Thymus (tissue), 14 donors: ENCODE measurements at places on chromosomes 2 and 18.

DNA sequence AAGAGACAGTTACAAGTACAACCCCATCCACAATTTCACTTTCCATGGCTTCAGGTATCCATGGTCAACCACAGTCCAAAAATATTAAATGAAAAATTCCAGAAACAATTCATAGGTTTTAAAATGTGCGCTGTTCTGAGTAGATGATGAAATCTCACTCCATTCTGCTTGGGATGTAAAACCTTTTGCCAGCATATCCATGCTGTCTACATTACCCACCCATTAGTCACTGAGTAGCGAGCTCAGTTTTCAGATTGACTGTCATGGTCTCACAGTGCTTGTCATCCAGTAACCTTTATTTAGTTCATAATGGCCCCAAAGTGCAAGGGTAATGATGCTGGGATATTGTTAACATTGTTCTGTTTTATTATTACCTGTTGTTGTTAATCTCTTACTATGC, 40.5 kb downstream of the SMAD4 start:
- peaks cover 11% of the 10 kb centered on the region for H3K36me3 ChIP-seq
- DNase-seq: no peak
- H3K4me3 ChIP-seq: no peak overlapping the region
- H3K27ac ChIP-seq: no peak overlapping the region

GRCh38 chr2:199018826-199019225, 438.9 kb downstream of the SATB2 start:
- no peaks in the 10 kb centered on the region for H3K36me3 ChIP-seq
- H3K27me3 ChIP-seq: no peaks in the 10 kb centered on the region
- no peak overlapping the region for H3K27ac ChIP-seq

- no peaks in the 10 kb centered on the region for H3K27me3 ChIP-seq
- H3K36me3 ChIP-seq: no peaks in the 10 kb centered on the region
- H3K27ac ChIP-seq: no peak overlapping the region
These were observed 306.7 kb upstream of the ACVR2A start for GRCh38 chr2:147538088-147538487.

DNA sequence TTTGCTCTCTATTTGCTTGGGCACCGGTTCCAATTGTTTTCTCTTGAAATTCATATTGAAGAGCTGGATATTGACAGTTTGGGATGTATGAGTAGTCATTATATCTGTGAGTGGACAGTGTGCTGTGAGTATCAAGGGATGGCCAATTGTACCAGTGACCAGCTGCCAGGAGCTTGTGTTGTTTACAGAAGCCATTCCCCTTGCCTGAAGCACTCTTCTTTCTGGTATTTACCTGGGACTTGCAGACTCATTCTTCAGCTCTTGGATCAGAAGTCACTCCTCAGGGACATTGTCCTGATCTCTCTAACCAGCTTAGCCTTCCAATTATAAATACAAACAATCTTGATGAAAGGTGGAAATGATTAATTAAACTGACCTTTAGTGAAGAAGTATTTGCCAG, 438.3 kb upstream of the LRATD1 start:
- H3K36me3 ChIP-seq: no peaks in the 10 kb centered on the region
- no peak overlapping the region for H3K4me3 ChIP-seq
- no peak for DNase-seq
- no peaks in the 10 kb centered on the region for H3K4me1 ChIP-seq

- no peak overlapping the region for H3K4me3 ChIP-seq
- no peak overlapping the region for H3K27ac ChIP-seq
- no peak for DNase-seq
- no peaks in the 10 kb centered on the region for H3K4me1 ChIP-seq
- no peaks in the 10 kb centered on the region for H3K36me3 ChIP-seq
These were observed 186.4 kb downstream of the RNF152 start for GRCh38 chr18:61706276-61706915.

DNA sequence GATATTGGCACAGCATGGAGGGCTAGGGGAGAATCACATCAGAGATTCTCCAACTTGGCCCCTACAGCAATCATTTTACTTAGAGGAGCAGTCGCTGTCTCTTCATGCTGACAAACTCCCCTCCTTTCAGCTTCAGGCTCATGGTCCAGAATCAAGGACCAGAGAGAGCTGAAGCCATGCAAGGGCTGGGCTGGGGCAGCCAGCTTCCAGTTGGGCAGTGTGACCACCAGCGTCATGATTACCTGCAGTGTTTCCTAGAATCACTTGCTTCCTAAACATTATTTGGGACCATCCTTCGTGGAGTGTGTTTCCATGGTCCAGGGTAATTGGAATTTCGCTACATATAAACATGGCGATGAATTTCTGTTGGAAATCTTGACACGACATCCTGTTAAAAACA, 54.4 kb downstream of the CAPN13 start:
- DNase-seq: no peak
- H3K4me3 ChIP-seq: no peak overlapping the region
- no peaks in the 10 kb centered on the region for H3K4me1 ChIP-seq
- H3K27me3 ChIP-seq: peaks cover 7% of the 10 kb centered on the region

GRCh38 chr2:32739664-32740063, 111.8 kb downstream of the TTC27 start:
- no peak overlapping the region for H3K4me3 ChIP-seq
- no peaks in the 10 kb centered on the region for H3K36me3 ChIP-seq
- no peaks in the 10 kb centered on the region for H3K4me1 ChIP-seq
- DNase-seq: no peak
- no peak overlapping the region for H3K27ac ChIP-seq
- no peaks in the 10 kb centered on the region for H3K27me3 ChIP-seq

DNA sequence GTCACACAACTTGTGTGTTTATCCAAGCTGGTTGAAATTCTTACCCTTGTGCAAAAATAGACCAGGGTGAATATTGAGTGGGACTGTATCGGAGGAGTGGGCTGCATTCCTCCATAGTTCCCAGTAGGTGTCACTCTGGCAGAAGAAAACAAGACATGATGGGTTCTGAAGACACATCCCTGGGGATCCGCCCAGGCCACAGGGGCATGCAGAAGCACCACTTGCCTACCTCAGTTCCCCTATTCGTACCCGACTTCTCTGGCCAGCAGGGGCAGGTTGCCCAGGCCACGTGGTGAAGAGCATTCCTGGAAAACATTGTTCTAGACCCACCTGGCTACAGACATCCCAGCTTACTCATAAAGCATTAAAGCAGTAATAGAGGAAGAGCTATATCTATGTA, 168.2 kb downstream of the FAM210A start:
- no peak overlapping the region for H3K27ac ChIP-seq
- no peak overlapping the region for H3K4me3 ChIP-seq
- peak; percentile 43 for DNase-seq

- no peaks in the 10 kb centered on the region for H3K4me1 ChIP-seq
- H3K27ac ChIP-seq: no peak overlapping the region
- no peaks in the 10 kb centered on the region for H3K36me3 ChIP-seq
- no peaks in the 10 kb centered on the region for H3K27me3 ChIP-seq
These were observed 6.0 kb upstream of the HIBCH start for GRCh38 chr2:190325588-190325987.

GRCh38 chr2:3101016-3101942, 276.3 kb downstream of the EIPR1 start:
- no peak overlapping the region for H3K4me3 ChIP-seq
- no peaks in the 10 kb centered on the region for H3K27me3 ChIP-seq
- no peaks in the 10 kb centered on the region for H3K4me1 ChIP-seq
- no peaks in the 10 kb centered on the region for H3K36me3 ChIP-seq
- no peak overlapping the region for H3K27ac ChIP-seq

DNA sequence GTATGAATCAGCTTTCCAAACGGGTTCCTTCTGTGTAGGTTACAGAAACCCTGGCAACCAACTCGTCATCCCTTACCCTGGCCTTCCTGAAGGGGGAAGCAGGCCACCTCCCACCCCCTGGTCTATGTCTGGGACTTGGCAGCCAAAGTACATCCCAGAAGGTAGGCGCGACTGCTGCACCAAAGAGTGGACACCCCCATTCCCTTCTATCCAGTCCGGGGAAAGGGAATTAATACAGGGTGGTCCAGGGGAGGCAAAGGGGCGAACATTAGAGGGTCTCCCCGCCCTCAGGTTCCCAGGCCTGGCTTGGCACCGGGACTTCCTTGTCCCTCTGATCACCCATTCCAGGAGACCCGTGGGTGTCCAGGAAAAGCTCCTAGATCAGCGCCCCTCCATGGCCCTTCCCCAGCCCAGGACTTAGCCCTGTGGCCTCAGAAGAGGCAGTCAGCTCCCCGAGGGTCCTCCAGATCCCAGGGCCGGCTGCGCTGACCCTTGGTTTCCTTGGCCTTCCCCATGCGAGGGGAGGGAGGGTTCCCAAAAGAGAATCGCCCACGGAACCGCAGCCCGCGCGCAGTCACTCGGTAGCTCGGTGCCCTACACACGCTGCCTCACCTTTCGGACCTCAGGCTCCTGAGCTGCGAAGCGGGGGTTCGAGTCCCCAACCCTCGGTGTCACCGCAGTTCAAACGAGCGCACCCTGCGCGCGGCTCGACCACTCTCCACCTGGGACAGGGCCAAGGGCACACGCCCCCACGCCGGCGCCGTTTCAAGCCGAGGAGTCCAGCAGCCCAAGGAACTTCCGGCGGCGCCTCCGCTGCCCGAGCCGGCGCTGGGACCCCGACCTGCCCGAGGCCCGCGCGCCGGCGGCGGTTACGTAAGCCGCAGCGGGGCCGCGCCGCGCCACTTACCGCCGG, at the start of gene PER2:
Gene PER2 (minus strand): TSS at position 874 of the 913 bp plus-strand sequence. CDS start 10,674 bp downstream, outside the sequence.
- H3K4me1 ChIP-seq: peaks cover 28% of the 10 kb centered on the region
- DNase-seq: peak; percentile 15
- H3K27me3 ChIP-seq: no peaks in the 10 kb centered on the region
- H3K36me3 ChIP-seq: no peaks in the 10 kb centered on the region
- H3K27ac ChIP-seq: peak within 1 kb of the TSS; percentile 87

DNA sequence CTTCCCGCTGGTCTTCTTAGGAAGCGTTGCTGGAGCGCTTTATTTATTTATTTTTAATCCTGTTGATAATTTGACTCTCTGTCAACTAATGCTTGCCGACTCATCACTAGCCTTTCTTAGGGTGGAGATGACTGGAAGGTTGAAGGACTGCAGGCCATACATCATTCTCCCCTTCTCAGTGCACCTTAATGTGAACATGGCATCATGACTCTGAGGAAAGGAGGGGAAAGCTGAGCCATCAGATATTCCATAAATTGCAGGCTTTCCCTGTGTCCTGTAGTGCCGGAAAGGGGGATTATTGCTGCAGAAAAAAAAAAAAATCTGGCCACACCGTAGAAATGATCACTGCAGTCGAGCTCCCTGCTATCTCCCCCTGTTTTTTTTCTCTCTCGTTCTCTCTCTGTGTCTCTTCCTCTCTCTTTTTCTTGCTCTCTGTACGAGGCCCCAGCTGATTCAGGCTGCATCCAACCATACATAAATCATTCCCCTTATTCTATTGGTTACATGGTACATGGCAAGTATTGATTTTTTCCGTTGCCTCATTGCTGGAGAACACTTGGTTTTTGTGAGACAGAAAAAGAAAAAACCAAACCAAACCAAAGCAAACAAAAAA, 125.8 kb upstream of the EFEMP1 start:
- H3K27ac ChIP-seq: no peak overlapping the region
- no peaks in the 10 kb centered on the region for H3K36me3 ChIP-seq
- no peaks in the 10 kb centered on the region for H3K4me1 ChIP-seq
- no peak for DNase-seq
- no peak overlapping the region for H3K4me3 ChIP-seq

- H3K27me3 ChIP-seq: no peaks in the 10 kb centered on the region
- DNase-seq: no peak
- H3K4me3 ChIP-seq: no peak overlapping the region
- no peaks in the 10 kb centered on the region for H3K4me1 ChIP-seq
- no peaks in the 10 kb centered on the region for H3K36me3 ChIP-seq
These were observed 201.5 kb upstream of the BOD1L2 start for GRCh38 chr18:56945171-56946083.

DNA sequence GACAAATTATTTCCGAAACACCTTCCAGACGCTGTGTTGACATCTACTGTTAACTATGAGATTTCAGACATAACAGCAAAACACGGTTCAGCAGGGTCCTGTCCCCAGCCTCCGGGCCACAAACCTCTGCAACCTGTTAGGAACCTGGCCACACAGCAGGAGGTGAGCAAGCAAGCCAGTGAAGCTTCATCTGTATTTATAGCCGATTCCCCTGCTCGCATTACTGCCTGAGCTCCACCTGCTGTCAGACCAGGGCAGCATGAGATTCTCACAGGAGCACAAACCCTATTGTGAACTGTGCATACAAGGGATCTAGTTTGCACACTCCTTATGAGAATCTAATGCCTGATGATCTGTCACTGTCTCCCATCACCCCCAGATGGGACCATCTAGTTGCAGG, 31.1 kb downstream of the NDUFA10 start:
- no peak overlapping the region for H3K4me3 ChIP-seq
- H3K4me1 ChIP-seq: no peaks in the 10 kb centered on the region

- peak overlapping the region; percentile 82 for H3K27ac ChIP-seq
- DNase-seq: peak; percentile 51
- peak overlapping the region; percentile 73 for H3K4me3 ChIP-seq
These were observed 851 bp downstream of the EIF2AK3 start for GRCh38 chr2:88626171-88627054.

DNA sequence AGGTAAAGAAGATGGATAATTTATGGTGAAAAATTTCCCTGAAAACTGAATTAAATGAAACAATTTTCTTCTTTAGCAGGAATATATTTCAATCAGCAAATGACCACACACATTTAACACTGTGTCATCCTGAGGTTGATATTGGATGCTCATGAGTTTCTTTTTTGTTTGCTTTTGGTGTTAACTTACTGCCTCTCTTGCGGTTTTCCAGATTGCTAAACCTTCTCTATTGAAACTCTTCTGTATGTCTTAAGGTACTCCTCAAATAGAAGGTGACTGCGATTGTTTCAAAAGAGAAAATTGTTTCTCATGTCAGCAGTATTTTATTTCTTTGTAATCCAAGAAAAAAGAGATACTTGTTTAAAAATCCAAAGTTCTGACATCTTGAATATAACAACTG, 99.1 kb downstream of the LRRTM1 start:
- H3K36me3 ChIP-seq: no peaks in the 10 kb centered on the region
- H3K27ac ChIP-seq: no peak overlapping the region

- no peak overlapping the region for H3K27ac ChIP-seq
- H3K36me3 ChIP-seq: no peaks in the 10 kb centered on the region
- no peak for DNase-seq
- H3K4me1 ChIP-seq: peaks cover 11% of the 10 kb centered on the region
- H3K27me3 ChIP-seq: no peaks in the 10 kb centered on the region
These were observed 283.4 kb upstream of the MYT1L start for GRCh38 chr2:2614452-2614851.

- no peak overlapping the region for H3K27ac ChIP-seq
- H3K4me3 ChIP-seq: no peak overlapping the region
- no peak for DNase-seq
- no peaks in the 10 kb centered on the region for H3K4me1 ChIP-seq
These were observed 692.2 kb upstream of the KLHL29 start for GRCh38 chr2:22692746-22693145.

DNA sequence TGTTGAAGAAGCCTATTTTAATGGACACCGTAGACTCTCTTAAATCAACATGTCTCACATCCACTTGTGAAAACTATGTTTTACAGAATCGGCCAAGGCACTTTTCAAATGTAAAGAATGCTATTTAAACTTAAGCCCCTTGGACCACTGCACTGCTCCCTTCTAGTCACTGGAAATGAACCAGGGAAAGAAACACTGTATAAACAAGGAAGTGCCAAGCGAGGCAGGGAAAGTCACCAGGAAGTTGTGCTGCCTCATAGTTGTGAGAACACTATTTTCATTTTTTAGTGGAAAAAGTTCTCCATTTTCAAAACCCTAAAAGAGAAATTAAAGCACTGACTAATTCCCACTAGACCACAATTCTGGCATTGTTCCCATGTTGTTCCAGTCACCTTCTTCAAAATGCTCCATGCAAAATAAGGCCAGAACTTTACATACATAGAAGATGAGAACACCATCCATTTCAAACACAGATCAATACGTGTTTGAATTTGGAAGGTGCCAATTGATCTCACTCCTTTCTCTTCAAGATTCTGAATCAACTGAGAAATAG, 13.5 kb downstream of the CCDC141 start:
- peaks cover 9% of the 10 kb centered on the region for H3K4me1 ChIP-seq
- H3K36me3 ChIP-seq: no peaks in the 10 kb centered on the region
- H3K27ac ChIP-seq: no peak overlapping the region
- no peaks in the 10 kb centered on the region for H3K27me3 ChIP-seq
